Spinal cord (tissue), 10 donors: ENCODE measurements at places on chromosomes 7 and 10. TPM values are rescaled to one million over a fixed set of nuclear protein-coding genes. Genes with fewer than 3 reads are reported as not detected.

GRCh38 chr7:150400788-150401423 lies 21.8 kb downstream of the ZNF775 start:
- peaks cover 53% of the 10 kb centered on the region for H3K4me1 ChIP-seq
- H3K4me3 ChIP-seq = no peak overlapping the region
- no peak overlapping the region for H3K27ac ChIP-seq
- no peak for DNase-seq

GRCh38 chr7:79513261-79513660 lies 59.8 kb upstream of the MAGI2 start:
- no peak overlapping the region for H3K4me3 ChIP-seq
- no peak for DNase-seq
- H3K4me1 ChIP-seq = no peaks in the 10 kb centered on the region
- no peak overlapping the region for H3K27ac ChIP-seq
- no peaks in the 10 kb centered on the region for H3K36me3 ChIP-seq

DNA sequence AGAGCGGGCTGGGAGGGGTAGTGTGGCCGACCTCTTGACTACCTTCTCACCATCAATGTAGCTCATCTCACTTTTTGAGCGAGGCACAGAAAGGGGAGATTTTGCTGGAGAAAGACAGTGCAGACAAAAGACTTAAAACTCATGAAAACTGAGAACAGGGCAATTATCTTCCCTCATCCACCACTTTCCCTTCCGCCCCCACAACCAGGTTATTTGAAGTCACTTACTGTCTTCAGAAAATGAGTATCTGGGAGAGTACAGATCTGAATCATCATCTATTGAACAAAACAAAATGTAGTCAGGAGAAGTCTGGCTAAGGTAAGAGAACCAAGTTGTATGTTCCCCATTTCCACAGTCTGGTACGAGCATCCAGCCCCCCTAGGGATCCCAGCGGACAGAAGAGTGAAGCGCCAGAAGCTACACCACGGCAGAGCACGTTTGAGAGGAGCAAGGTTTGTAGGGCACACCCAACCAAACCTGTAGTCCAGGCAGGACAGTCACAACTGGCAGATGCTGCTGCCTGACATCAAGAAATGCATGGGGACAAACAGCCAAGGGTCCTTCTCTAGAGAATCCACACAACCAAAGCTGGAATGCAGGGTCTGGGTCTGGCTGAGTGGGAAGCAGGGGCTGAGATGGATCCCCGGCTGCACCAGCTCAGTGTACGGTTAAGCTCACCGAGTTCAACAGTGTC lies 93.4 kb upstream of the PDLIM1 start:
- no peak overlapping the region for H3K4me3 ChIP-seq
- peaks cover 10% of the 10 kb centered on the region for H3K4me1 ChIP-seq
- H3K36me3 ChIP-seq = peaks cover 23% of the 10 kb centered on the region

The ANKRD61 gene
- 0.20 TPM for total RNA-seq

DNA sequence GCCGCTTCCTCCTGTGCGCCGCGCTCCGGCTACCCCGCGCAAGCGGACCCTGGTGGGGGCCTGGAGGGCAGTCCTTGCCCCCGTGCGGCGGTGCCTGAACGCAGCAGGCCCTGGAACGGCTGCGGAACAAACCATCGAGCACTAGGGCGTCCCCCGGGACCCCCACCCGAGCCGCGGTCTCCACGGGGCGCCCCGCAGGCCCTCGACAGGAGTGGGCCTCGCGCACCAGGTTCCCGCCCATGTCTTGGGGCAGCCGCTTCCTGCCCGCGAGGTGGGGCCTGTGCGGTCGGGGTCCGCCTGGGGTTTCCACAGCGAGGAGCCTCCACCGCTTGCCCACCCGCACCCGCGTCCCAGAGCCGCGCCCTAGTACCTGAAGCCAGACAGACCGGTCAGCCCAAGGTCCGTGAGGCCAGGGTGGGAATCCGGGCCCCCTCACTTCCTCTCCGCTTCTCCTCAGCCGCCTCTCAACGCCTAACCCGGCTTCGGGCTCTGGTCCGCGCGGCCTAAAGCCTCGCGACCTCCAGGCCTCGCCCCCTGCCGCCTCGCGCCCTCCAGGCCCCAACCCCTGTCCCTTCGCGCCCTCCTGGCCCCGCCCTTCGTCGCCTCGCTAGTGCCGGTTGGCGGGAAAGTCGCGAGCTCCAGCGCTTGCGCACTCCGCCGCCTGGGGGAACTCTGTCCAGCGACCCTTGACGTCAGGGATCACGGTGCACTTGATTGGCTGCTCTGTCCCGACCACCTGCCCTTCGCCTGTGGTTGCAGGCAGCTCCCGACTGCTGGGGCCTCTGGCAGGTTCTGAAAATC lies 7.0 kb upstream of the GBX1 start:
- no peak overlapping the region for H3K4me3 ChIP-seq
- peaks cover 11% of the 10 kb centered on the region for H3K4me1 ChIP-seq
- no peak for DNase-seq
- H3K36me3 ChIP-seq = no peaks in the 10 kb centered on the region
- H3K27ac ChIP-seq = no peak overlapping the region

DNA sequence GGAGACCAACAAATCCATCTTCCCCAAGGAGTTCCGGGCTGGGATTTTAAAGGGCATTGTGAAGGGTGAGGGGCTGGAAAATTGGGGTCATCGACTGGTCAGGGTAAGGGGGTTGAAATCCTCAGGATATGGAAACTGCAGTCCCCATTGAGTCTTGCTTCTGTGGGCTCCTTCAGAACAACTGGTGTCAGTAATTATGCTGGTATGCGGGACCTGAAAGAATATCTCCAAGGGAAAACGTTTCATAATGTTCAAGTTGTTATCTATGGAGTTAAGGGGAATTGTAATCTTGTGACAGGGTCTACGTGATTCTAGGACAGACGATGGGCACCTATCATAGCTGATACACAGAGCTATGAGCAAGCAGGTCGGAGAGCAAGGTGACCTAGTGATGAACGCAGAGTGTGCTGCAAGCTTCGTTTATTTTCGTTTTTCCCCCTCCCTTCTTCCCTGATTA lies 494 bp upstream of the RHBDD2 start:
- H3K4me3 ChIP-seq = peak overlapping the region; percentile 36
- H3K27ac ChIP-seq = peak overlapping the region; percentile 68
- no peaks in the 10 kb centered on the region for H3K4me1 ChIP-seq
- peaks cover 21% of the 10 kb centered on the region for H3K36me3 ChIP-seq
- H3K27me3 ChIP-seq = no peaks in the 10 kb centered on the region

The THSD7A gene
- 19.0 TPM for total RNA-seq

DNA sequence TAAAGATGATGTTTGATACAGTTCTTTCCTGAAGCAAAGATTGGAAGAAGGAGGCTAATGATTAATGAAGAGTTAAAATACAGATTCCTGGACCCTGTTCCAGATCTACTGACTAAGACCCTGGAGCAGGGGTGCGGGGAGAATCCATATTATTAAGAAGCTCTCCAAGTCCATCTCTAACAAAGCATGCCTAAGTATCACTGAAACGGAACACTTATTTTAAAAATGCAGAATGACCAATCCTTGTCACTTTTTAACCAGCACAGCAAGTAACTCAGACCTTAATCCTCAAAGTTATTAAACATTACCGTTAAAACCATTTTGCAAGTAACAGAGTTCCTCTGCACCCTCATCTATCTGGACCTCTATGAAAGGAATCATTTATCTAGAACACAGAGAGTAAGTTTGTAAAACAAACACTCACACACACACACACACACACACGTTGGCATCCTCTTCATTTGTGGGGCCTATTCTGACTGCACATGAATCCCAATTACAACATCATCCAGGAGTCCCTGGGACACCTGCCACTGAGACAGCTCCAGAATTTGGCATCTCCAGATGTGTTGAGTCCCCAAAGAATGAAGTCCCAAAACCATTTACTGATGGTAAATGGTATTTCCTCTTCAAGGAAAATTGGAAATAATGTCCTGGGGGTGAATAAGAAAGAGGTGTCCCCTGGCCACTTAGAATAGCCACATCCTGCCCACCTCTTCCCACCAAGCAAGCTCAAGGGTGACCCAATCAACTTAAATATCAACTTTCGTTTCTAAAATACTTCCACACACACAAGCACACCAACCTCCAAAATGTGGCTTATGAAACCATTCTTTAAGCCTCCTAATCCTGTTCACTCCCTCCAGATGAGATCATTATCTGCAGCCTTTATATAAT lies 117.5 kb downstream of the PARD3 start:
- no peak overlapping the region for H3K4me3 ChIP-seq
- peaks cover 7% of the 10 kb centered on the region for H3K4me1 ChIP-seq
- DNase-seq = no peak
- H3K27ac ChIP-seq = no peak overlapping the region
- H3K36me3 ChIP-seq = peaks cover 6% of the 10 kb centered on the region

DNA sequence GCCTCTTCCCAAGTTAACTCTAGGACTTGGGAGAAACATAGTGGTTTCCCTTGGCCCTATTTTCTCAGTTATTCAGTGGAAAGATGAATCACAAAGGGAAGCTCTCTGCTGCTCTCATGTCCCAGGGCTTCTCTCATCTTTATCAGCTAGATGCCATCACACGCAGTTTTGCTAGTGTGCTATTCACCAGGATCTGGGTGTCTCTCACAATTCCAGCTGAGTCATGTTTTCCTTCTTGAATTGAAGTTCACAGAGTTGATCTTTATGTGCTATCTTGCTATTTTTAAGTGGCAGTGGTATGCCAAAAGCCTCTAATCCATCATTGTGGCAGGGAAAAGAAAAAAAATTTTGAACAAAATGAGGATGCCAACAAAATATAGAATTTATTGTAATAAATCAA lies 101.3 kb downstream of the TWIST1 start:
- no peaks in the 10 kb centered on the region for H3K27me3 ChIP-seq
- no peaks in the 10 kb centered on the region for H3K4me1 ChIP-seq
- no peak overlapping the region for H3K4me3 ChIP-seq
- no peak for DNase-seq
- no peaks in the 10 kb centered on the region for H3K36me3 ChIP-seq

GRCh38 chr10:72893136-72893798 lies at the start of gene OIT3:
Gene OIT3 (plus strand): TSS chr10:72893739. CDS start chr10:72893799, 60 bp downstream.
- peaks cover 2% of the 10 kb centered on the region for H3K36me3 ChIP-seq
- no peak within 1 kb of the TSS for H3K27ac ChIP-seq
- no peak within 1 kb of the TSS for H3K4me3 ChIP-seq
- DNase-seq = no peak
- no peaks in the 10 kb centered on the region for H3K4me1 ChIP-seq

- H3K27ac ChIP-seq = no peak overlapping the region
- no peak for DNase-seq
- H3K4me1 ChIP-seq = peaks cover 4% of the 10 kb centered on the region
Observed at GRCh38 chr10:67438605-67439304, 257.2 kb downstream of the CTNNA3 start.

- no peak overlapping the region for H3K4me3 ChIP-seq
- no peak overlapping the region for H3K27ac ChIP-seq
- H3K27me3 ChIP-seq = no peaks in the 10 kb centered on the region
- H3K4me1 ChIP-seq = peaks cover 3% of the 10 kb centered on the region
- no peaks in the 10 kb centered on the region for H3K36me3 ChIP-seq
Observed at GRCh38 chr7:98724591-98724990, 107.5 kb downstream of the NPTX2 start.

DNA sequence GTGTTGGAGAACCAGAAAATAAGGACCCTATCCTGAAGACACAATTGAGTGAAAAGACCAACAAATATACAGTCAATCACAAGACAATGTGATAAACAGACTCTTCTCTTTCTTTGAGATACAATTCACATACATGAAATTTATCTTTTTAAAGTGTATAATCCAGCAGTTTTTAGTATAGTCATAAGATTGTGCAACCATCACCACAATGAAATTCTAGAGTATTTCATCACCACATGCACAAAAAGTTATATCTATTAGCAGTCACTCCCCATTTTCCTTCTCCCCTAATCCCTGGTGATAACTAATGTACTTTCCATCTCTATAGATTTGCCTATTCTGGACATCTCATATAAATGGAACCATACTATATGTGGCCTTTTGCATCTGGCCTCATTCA lies 8.2 kb upstream of the SORBS1 start:
- DNase-seq = no peak
- no peaks in the 10 kb centered on the region for H3K36me3 ChIP-seq
- no peak overlapping the region for H3K4me3 ChIP-seq
- H3K4me1 ChIP-seq = peaks cover 6% of the 10 kb centered on the region
- H3K27ac ChIP-seq = no peak overlapping the region

The CPN1 gene
- total RNA-seq = 0.69 TPM

DNA sequence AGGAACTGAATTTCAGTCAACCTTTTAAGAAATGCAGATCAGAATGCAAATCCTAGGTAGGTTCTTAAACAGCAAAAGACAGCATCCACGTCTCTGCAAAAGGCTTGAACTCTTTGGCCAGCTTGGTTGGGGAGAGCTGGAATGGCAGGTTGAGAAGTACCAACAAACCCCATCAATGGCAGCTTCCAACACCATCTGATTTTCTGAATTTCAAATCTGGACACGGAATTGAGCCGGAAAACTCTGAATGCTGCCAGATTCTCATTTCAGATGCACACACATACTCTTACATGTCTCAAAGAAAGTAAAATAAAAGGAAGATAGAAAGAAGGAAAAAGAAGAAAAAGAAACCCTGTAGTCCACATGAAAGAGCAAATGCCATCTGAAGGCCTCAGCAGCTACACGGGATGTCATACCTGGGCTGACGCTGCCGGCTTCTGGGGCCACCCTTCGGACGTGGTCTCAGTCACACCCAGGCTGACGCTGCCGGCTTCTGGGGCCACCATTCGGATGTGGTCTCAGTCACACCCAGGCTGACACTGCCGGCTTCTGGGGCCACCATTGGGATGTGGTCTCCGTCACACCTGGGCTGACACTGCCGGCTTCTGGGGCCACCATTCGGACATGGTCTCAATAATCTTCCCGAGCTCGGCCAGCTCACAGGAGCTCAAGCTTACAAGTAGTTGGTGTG lies 165.3 kb downstream of the PTPRN2 start:
- H3K4me1 ChIP-seq = peaks cover 18% of the 10 kb centered on the region
- no peak overlapping the region for H3K27ac ChIP-seq
- no peaks in the 10 kb centered on the region for H3K36me3 ChIP-seq

The CHN2 gene
- total RNA-seq = 30.5 TPM

The KLF14 gene
- not detected for total RNA-seq

DNA sequence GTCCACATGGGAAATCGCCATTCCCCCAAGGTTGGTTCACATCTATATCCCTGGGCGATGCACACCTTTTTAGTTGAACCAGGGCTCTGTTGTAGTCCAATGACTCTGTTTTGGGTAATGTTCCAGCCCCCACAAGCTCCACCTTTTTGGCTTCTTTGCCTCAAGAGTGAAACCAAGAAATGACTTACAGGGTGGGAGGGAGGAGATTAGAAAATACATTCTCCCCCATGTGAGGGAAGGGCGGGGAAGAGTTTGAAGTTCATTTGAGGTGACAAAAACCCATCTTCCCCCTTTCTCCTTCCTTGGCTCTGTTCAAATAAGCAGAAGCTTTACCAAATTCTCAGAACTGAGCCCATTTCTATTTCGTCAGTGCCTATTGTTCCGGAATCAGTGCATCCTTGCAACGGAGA lies 82.8 kb downstream of the GATA3 start:
- H3K4me3 ChIP-seq = no peak overlapping the region
- H3K27ac ChIP-seq = no peak overlapping the region
- DNase-seq = no peak
- no peaks in the 10 kb centered on the region for H3K4me1 ChIP-seq
- H3K36me3 ChIP-seq = no peaks in the 10 kb centered on the region

GRCh38 chr10:9230625-9231024 lies 1176.1 kb downstream of the GATA3 start:
- H3K4me3 ChIP-seq = no peak overlapping the region
- DNase-seq = no peak
- no peaks in the 10 kb centered on the region for H3K36me3 ChIP-seq
- H3K27me3 ChIP-seq = no peaks in the 10 kb centered on the region

The GRM3 gene
- total RNA-seq = 14.3 TPM

- no peak overlapping the region for H3K27ac ChIP-seq
- H3K36me3 ChIP-seq = no peaks in the 10 kb centered on the region
- DNase-seq = no peak
- H3K4me3 ChIP-seq = no peak overlapping the region
- no peaks in the 10 kb centered on the region for H3K27me3 ChIP-seq
Observed at GRCh38 chr10:59037018-59037389, 139.4 kb upstream of the PHYHIPL start.
